ENCODE measurements at places on chromosomes 2 and 18.

- no peak for DNase-seq
Measured at GRCh38 chr2:181788897-181789555, 102.5 kb upstream of the ITPRID2 start.

DNA sequence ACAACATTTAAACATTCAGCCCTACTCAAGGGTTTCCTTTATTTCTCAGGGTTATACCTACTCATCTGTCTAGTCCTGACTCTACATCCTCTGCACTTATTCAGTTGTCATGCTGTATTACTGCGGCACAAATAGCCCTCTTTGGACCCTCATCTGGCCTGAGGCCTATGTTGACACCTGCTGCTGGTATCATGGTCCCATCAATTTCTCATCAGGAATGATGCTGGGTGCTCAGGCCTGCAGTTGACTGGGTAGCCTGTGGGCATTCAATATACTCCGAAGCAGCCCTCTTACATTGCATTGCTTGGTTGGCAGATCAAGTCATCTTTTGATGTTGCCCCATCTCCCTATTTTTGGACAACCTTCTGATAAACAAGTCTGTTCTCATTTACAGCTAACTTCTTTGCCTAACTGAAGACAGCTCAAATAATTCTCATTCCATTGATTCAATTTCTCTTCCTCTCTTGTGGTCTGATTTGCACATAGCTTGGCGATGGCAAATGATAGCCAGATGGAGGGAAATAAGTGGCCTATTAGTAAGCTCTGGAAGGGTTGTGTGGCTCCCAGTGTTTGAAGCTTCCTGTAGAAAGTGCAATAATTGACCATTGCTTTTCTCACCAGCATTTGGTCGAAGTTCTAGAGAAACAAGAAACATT is 19.1 kb upstream of the MC4R start:
- peak; percentile 9 for DNase-seq

DNA sequence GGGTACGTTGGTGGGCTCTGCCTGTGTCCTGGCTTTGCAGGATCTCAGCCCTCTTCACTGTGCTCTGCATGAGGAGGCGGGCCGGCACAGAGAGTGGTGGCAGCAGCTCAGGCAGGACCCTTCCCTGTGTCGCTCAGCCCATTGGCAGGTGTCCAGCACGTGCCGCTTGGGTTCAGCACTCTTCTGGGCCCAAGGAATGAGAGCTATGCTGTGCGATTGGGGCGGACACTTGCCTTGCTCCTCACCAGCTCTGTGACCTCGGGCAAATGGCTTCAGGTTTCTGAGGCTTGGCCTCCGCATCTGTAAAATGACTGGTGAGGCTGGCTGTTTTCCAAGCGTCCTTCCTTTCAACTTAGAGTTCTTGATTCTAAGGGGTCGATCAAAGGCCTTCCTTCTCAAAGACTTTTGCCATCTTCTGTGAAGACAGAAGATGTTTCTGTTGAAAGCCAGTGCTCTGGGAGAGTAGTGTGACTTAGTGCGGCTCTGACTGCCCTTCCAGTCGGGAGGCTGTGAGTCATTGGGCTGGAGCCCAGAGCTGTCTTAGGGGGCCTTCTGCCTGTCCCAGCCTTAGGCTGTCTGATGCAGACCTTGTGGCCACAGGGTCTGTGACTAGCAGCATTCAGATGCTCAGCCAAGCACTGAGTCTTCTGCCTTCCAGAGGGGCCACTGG is 35.6 kb downstream of the GLI2 start:
- DNase-seq = no peak

DNA sequence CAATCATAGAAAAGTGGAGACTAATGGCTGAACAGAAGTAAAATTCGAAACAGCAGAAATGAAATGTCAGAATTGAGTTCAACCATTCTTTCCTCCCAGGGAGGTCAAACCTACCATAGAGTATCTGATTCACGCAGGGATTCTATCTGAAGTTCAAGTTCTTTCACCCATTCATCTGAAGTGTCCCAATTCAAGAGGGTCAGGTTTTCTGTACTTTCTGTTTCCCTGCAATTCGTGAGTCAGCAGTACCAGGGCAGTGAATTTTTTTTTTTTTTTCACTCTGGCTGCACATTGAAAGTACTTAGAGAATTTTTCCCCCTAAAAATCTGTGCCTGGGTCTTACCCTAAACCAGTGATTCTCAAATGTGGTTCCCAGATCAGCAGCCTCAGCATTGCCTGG is 40.9 kb upstream of the CCDC88A start:
- DNase-seq = no peak

- DNase-seq = no peak
Measured at GRCh38 chr2:204361738-204362137, 183.5 kb upstream of the PARD3B start.

GRCh38 chr2:156331572-156332283 is 793 bp downstream of the NR4A2 start:
- DNase-seq = peak; percentile 68

DNA sequence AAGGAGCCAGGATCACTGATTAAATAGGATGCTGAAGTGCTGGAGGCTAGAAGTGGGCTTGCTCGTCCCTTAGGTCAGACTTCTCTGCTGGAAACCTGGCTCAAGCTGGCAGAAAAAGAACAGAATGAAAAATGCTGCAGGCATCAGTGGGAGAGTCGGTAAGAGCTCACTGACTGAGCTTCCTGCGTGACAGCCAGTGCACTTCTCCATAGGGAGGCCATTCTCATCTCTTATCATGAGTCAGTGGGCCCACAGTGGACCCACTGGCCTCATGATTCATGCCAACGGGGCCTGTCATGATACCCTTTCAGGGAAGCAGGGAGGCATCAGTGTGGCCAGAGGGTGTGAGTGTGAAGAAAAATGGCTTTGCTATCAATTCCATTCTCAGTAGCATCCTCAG is 498.2 kb downstream of the PTPRM start:
- no peak for DNase-seq

- DNase-seq = no peak
Measured at GRCh38 chr2:145060876-145061275, 541.0 kb upstream of the ZEB2 start.

DNA sequence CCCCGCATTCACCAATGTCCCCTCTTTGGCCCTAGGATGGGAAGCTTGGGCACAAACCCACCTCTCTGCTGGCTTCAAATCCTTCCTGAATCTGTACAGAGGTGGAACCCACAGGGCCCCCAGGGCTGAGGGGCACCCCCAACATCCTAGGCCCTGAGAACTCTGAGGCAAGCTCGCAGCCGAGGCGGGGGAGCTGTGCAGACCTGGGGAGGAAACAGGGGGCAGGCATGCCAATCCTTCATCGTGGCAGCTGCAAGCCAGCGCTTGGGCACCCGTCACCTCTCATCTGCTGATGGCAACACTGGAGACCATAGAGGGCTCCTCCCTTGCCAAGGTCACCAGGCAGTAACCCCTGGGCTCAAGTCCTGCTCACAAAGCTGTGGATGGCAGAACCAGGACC is 10.8 kb downstream of the ECEL1 start:
- no peak for DNase-seq

- no peak for DNase-seq
Measured at GRCh38 chr18:75179819-75180600, 28.9 kb downstream of the PTGR3 start.

- DNase-seq = no peak
Measured at GRCh38 chr2:1872602-1873183, 128.4 kb upstream of the PXDN start.

GRCh38 chr2:26187537-26188104 is 14.7 kb downstream of the GAREM2 start:
- DNase-seq = no peak

GRCh38 chr2:9089831-9090230 is 86.3 kb upstream of the MBOAT2 start:
- no peak for DNase-seq

DNA sequence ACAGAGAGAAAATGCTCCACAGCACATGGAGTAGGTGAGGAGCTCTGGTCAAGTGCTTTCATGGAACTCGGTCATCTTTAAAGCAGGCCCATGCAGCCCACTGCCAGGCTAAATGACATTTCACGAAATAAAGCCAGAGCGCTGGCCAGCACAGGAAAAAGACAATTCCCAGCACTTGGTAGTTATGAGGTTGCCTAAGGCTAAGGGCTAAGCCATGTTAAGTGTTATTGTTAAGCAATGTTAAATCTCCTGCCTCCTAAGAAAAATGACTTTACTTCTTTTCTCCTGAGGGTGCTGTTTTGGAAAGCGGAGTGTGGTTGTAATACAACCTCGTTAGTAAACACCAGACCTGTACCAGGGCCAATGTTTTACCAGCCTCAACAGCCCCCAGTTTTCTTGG is 125.9 kb upstream of the NRP2 start:
- DNase-seq = no peak

- peak; percentile 36 for DNase-seq
Measured at GRCh38 chr2:53787614-53788289, 908 bp downstream of the ERLEC1 start.

GRCh38 chr2:64454386-64455332 is 697 bp downstream of the LGALSL start:
- DNase-seq = peak; percentile 72

- DNase-seq = no peak
Measured at GRCh38 chr18:6947338-6948030, 170.1 kb downstream of the LAMA1 start.

DNA sequence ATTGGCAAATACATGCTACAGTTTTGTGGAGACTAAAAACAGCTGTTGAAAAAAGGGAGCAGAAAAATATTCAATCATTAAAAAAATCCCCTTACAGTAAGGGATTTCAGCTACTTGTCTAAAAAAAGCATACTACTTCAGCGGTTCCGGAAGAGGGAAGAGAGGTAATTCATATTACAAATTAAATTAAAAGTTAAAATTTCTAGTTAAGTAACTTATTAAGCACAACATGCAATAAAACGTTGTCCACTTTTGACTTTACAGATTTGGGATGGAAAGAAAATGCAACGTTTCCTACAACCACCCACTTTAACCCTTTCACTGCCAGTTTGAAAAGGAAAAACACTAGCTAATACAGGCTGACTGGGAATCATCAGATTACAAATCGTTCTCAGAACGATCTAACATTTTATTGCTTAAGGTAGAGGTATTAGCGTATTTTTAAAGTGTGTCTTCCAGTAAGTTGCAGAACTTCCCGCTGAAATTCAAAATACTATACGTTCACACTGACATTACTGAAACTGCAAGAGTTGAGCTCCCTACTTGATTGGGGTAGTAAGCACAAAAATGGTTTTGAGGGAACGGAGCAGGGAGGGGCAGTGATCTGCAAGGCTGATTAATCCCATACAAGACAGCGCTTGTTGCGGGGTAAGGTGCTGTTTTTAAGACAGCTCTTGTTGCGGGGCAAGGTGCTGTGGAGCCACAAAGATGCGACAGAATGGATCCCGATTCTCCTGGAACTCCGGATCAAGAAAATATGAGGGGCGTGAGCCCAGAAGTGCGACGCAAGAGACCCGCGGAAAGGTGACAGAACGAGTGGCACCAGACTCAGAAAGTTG is 743 bp downstream of the HADHA start:
- DNase-seq = peak; percentile 59

- no peak for DNase-seq
Measured at GRCh38 chr2:27736031-27736889, 35.3 kb upstream of the MRPL33 start.

DNA sequence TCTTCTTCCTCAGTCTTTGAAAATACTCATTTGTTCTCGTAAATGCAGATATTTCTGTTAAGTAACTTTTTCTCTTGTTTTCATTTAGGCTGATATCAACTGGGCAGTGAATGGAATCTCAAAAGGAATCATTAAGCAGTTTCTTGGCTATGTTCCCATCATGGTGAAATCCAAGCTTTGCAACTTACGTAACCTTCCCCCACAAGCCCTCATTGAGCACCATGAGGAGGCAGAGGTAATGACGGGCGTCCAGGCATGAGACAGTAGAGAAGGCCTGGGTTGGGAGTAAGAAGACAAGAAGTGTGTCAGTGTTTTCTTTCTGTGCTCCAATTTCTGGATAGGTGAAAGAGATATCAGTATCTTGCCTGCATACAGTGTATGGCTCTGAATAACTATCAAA is 5.1 kb downstream of the POLR1B start:
- DNase-seq = no peak

- DNase-seq = no peak
Measured at GRCh38 chr2:96531366-96531765, 5.2 kb upstream of the ARID5A start.

DNA sequence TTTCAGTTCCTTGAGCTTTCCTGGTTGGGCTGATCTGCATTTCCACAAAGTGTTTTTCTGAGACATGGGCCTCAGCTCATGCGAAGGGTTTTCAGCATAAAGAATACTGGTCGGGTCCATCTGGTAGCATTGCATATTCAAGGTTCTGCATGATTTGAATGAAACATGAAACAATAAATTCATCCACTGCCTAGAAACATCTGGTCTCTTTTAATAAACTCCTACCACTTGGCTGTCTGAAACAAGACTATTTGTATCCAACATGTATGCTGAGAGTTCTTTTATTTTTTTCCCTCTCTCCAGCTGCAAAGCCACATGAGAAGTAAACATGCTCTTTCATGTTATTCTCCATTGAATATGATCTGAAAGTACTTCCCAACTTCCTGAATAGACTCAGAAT is 314.9 kb upstream of the SOX11 start:
- no peak for DNase-seq

All from NCI-H82 (cell line).